Stimulated activated CD4-positive, alpha-beta T cell treated with anti-CD3 and anti-CD28 coated beads, Interleukin-1b, Interleukin-23, amount 100 ng/mL, for 4 hours (primary cell): ENCODE measurements at places on chromosomes 2 and 18.

DNA sequence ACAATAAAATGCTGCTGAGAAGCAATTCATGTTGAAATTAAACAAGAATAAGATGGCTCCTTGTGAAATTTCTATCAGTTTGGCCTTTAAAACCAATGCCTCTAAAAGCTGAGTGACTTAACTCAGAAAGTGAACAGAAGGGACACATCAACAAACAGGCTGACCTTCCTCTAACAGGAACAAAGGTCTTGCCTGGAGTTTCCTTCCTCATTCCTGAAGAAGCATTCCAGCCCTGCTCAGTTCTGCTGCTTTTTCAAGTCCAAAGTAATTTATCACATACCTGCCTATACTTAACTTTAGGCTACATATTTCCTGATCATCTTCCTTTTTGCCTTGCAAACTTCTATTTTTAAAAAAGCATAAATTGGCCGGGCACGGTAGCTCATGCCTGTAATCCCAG, 14.1 kb downstream of the PTRHD1 start:
- DNase-seq = no peak

- no peak for DNase-seq
Observed at GRCh38 chr2:29304399-29305060, 189.3 kb downstream of the CLIP4 start.

GRCh38 chr2:352696-353095, 64.8 kb upstream of the ALKAL2 start:
- DNase-seq = no peak

DNA sequence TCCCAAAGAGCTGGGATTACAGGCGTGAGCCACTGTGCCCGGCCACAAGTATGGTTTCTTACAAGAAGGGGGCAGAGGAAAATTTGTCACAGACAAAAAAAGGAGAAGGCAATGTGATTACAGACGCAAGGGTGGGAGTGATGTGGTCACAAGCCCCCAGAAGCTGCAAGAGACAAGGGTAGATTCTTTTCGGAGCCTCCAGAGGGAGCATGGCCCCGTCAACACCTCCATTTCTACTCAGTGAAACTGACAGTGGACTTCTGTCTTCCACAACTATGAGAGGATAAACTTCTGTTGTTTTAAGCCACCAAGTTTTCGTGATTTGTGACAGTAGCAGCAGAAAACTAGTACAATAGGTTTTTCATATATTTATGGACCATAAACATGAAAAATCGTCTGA, 2.1 kb upstream of the TCF7L1 start:
- no peak for DNase-seq

DNA sequence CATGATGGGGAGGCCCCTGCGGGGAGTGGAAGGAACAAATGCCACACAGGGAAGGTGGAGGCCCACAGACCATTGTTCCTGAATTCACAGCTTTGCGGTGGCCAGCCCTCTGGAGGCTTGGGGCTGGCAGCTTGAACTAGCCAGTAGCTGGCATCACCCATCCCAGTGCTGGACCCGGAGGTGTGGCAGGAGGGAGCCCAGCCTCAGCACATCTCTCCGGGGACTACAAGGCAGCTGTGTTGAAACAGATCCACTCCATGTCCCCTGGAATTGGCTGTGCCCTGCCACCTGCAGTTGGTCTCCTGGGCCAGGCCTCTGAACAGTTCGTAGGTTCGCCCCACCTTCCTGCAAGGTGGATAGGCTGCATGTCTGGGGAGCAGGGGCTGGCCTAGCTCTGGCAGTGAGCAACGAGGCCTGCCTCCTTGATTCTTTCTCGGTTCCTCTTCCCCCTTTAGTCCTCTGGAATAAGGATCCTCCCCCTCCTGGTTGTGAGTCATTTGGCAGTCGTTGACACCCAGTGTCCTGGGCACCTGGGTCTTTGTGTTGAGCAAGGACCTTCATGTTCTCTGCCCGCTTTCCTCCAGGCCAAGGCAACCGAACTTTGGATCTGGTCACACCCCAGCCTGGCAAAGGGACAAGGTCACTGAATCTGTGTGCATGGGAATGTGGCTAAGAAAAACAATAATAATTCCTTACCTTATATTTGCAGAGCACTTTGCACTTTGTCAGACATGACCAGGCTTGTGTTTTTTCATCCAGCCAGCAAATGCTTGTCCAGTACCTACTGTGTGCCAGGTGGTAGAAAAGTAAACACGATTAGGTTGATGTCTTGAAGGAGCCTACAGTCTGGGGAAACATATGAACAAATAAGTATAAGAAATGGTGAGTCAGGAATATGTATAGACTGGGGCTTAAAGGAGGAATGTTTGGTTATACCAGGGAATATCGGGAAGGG, 55.0 kb upstream of the MCFD2 start:
- no peak for DNase-seq

DNA sequence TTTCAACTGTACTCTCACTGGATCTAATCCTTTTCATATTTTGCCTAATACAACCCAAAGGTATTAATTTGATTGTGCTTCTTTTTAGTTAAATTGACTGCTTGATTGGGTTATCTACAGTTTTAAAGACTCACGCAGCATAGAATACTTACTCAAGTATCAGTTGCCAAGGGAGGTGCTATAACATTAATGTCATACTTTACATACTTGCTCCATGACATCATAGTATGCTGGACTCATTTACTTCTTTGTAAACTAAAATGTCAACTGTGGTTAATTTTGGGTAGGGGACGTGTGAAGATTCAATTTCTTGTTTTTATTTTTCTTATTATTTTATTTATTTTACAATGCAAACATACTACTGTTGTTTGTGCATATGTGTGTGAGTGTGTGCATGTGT, 716.2 kb upstream of the VRK2 start:
- no peak for DNase-seq

DNA sequence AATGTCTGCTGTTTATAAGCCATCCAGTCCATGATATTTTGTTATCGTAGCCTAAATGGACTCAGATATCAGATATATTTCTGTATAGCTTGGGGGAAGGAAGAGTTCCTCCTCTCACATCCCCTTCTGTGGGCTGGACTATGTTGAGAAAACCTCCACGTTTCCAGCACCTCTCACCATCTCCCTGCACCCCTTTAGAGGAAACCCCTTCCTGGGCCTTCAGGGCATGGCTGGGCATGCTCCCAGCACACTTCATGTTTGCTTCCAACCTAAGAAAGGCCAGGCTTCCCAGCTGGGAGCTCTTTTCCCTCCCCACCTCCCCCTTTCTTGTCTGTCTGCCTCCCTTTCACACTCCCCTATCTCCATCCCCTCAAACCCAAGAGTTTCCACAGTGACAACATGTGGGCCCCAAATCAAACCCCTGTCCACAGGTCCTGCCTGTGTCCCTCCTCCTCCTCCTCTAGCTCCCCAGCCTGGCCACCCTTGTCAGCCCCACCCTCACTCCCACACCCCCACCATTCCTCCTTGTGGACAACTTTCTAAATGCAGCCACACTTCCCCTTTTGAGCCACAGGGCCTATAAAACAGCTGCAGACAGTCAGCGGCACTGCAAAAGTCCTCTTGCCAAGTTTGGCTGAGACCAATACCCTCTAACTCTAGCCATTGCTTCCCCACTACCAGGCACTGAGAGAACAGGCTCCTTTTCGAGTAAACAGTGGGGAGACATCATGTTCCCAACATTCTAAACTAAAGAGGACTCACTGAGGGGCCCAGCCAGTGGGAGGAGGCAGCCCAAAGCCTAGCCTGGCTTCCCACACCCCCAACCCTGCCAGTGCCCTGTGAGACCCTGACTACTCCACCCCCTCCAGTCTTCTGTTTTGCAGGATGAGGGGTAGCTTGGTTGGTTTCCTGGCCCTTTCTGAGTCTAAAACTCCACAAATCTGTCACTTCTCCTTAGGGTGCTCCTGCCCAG, 120.5 kb downstream of the ZFP36L2 start:
- DNase-seq = no peak

- no peak for DNase-seq
Observed at GRCh38 chr2:96501471-96501874, 3.7 kb downstream of the NEURL3 start.

DNA sequence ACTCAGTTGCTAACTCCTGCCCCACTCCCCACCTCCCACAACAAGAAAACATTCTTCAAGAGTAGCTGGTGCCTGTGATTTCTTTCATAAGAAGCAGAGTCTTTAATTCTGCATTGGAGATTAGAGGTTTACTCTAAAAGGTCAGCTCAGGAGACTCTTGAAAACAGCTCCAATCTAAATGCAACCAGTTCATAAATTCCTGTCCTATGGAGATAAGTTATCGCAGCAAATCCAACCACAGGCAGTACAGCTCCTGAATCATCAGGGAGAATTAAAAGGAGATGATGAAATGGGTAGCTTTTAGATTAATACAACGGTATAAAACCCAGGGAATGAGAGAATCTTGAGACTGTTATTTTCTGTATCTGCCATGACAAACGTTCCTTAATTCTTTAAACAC, 130.7 kb downstream of the SOCS6 start:
- DNase-seq = no peak

DNA sequence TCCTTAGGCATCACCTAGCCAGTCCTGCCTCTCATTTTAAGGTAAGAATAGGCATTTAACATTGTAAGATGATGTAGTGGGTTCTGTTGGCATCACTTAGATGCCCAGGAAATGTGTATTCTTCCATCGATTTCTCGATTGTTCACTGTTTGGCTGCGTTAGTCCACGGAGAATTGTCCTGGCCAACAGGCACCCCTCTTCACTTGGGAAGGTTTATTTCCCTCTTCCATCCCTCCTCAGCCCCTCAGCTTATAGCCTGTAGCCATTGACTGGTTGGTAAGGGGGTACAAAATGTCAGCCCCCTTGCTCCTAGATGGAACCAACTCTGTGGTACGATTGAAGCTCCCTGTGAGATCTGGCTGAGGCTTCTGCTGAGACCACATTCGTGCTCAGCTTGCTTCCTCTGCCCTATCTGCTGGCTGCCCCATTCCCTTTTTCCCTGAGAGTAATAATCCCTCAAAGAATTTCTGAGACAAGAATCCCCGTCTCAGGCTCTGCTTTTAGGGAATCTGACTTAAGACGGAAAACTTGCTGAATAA, 43.4 kb downstream of the PLEKHA3 start:
- DNase-seq = no peak

GRCh38 chr2:4098137-4098536, 394.8 kb downstream of the DCDC2C start:
- no peak for DNase-seq

DNA sequence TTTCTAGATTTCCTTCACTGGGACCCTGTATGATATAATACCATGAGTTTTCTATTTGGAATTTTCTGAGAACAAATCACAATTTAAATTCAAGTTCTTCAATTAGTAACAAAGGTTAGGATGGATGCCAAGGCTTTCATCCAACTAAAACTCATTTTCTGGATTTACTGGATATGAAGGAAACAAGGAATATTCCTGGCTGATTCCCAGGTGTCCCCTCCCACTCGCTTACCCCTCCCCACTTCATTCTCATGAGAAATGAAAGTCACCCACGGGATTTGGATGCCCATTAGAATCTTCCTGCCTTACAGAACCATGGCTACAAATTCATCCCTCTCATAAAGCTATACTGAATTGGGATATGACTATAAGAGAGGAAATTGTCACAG, 40.0 kb downstream of the RNU4ATAC start:
- no peak for DNase-seq

DNA sequence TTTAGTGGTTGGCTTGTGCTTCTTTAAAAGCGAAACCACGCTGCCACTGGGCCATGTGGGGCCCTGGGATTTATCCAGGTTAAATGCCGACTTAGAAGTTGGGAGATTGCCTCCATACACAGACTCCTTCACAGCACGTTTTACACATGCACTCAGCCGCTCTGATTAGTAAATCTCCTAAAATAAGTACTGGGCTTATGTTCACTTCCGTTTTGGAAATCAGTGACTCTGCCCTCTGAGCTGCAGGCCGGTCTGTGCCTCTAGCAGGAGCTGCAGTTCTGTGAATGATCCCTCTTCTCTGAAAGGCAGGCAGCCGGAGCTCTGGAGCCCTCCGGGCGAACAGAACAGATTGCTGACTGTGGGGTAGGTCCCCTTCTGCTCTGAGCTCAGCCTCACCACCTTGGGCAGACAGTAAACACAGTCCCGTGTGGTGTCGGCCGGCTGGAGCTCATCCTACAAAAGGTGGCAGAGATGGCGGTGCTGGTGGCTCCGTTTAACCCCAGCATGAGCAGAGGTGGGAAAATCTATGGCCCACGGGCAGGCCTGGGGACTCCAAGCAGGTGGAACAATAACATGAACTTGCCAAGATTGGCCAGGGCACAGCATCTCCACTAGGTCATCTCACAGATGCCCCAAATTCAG, 9.8 kb upstream of the RAB17 start:
- no peak for DNase-seq

DNA sequence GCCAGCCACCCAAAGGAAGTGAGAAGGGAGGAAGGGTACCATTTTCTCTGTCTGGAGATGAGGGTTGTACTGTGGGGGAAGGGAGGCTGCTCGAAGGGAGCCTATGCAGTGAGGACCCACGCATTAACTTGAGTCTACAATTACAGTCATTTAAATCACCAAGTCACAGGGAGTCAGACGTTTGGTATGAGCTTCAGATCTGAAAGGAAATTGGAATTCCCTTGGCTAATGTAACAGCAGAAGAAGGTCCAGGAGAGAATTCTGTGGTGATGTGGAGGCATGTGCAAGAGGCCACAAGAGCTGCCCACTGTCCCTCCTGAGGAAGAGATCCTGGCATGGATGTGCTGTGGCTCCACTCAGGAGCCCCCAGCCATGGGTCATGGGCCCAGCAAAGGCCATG, 22.5 kb downstream of the DAPL1 start:
- DNase-seq = no peak

DNA sequence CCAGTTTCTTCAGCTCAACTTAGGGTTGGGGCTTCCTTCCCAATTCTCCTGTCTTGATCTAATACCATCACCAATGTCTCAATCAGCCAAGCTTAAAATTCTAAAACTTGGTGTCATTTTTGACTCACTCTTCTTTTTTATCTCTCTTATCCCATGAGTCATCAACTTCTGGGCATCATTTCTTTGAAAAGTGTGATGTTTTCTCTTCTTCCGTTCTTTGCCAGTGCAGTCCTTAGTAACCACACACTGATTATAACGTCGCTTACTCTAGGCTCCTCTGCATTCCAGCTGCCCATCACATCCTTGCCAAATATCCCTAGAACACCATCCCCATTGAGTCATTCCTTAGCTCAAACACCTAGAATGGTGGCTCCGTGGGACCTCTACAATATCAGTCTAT, 27.4 kb upstream of the MRO start:
- DNase-seq = no peak
